Stimulated activated CD4-positive, alpha-beta T cell treated with anti-CD3 and anti-CD28 coated beads, Interleukin-12 subunit alpha, Interleukin-12 subunit beta, amount 100 ng/mL, for 24 hours (primary cell): ENCODE measurements at places on chromosomes 2 and 18.

DNA sequence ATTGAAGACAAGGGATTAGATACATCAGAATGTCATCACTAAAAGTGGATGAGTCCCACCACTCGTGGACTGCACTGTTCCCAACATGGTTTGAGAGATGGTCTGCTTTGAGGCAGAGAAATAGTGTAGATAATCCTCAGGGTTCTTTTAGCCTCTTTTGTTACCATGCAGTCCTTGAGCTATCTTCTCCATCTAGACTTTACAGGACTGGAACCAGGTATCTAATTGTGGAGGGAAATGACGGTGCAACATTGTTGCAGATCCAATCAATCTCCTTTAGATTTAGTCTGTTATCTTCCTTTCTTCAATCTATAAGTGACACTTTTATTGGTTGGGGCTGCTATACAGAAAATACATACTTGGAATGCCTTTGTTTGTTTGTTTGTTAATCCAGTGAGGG is 183.8 kb upstream of the CWC22 start:
- no peak for DNase-seq

- no peak for DNase-seq
Observed at GRCh38 chr2:127098711-127099110, 8.2 kb downstream of the BIN1 start.

DNA sequence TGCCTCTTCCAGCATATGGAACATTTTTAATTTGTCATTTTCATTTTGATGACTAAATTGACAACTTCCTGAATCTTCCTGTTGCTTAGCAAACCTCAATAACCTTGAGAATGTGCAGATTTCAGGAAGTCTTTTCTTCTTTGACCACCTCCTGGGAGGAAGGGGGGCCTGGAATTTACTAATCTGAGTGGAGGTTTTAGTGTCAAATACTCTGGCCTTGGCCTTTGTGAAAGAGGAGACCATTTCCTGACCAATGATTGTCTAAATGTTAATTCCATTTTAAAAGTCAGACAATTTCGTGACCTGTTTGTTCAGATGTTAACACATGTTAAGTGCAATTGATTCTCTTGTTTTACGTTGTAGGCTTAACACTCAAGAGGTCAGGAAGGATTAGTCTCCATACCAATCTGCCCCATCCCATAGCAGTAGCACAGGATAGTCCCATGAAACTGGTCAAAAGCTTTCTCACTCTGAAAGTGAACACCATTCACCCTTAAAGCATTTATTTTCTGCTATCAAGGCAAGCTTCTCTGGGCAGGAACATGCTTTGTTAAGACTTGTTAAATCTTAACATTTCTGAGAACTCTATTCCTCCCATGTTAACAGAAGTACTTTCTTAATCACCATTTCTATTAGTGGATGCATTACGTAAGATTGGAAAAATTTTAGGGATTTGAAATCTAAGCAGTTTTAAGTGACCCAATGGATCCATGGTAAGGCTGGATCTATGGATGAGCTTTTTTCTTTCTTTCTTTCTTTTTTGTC is 219.6 kb downstream of the RND3 start:
- DNase-seq = no peak

- DNase-seq = no peak
Observed at GRCh38 chr2:88452980-88453582, 588 bp upstream of the FOXI3 start.

DNA sequence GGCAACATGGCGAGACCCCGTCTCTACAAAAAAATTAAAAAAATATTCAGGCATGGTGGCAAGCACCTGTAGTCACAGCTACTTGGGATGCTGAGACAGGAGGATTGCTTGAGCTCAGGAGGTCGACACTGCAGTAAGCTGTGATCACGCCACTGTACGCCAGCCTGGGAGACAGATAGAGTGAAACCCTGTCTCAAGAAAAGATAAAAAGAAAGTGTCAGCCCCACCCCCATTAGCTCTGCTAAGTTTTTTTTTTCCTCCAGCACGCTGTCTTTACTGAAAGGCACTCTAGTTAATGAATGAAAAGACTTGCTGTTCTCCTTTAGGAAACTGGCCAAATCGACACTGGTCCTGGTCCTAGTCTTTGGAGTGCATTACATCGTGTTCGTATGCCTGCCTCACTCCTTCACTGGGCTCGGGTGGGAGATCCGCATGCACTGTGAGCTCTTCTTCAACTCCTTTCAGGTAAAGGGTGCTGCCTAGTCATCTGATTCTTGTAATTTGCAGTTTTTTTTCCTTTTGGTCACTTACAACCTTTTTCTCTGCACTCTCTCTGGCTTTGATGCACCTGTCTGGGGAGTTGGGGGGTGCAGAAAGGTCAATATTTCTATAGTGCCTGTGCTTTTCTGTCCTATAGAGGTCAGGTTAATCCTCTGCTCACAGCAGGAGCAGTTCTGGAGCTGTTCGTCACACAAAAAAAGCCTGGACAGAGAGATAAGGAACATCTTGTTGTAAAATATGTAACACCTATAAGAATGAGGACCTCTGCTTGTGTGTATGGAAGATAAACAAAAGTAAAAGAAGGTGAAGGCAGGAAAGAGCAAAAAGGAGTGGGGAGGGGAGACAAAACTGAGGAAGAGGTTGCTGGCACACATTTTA is 82.3 kb downstream of the PTH2R start:
- DNase-seq = no peak

GRCh38 chr2:3189076-3189591 is 188.5 kb downstream of the EIPR1 start:
- no peak for DNase-seq

DNA sequence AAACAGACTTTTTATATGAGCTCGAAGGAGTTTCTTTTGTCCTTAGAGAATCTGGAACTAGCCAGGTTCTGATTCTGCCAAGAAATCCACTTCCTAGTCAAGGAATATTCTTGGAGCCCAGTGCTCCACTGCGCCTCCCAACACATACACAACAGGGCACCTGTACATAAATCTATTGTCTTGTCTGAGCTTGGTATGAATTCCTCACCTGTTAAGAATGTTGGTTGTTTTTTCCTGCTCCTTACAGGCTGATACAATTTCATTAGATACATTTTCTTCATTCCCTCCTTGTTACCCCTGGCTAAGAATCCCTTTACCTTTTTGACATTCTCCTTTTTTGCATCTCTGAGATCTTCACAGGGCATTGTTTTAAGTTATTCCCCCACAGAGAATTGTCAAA is 56.0 kb upstream of the FZD7 start:
- DNase-seq = no peak

DNA sequence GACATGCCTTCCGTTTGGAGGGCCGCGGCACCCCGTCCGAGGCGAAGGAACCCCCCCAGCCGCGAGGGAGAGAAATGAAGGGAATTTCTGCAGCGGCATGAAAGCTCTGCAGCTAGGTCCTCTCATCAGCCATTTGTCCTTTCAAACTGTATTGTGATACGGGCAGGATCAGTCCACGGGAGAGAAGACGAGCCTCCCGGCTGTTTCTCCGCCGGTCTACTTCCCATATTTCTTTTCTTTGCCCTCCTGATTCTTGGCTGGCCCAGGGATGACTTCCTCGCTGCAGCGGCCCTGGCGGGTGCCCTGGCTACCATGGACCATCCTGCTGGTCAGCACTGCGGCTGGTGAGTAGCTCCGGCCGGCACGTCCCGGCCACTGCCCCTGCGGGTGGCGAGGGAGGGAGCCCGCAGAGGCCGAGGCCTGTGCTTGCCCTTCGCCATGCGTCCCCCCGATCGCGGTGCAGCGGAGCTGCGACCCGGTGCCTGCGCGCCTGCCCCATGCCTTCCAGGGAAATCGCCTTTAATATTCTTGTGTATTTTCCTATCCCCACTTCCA is 1.2 kb downstream of the BMPR2 start:
- peak; percentile 8 for DNase-seq

- no peak for DNase-seq
Observed at GRCh38 chr2:68776124-68776523, 41.5 kb downstream of the ARHGAP25 start.

DNA sequence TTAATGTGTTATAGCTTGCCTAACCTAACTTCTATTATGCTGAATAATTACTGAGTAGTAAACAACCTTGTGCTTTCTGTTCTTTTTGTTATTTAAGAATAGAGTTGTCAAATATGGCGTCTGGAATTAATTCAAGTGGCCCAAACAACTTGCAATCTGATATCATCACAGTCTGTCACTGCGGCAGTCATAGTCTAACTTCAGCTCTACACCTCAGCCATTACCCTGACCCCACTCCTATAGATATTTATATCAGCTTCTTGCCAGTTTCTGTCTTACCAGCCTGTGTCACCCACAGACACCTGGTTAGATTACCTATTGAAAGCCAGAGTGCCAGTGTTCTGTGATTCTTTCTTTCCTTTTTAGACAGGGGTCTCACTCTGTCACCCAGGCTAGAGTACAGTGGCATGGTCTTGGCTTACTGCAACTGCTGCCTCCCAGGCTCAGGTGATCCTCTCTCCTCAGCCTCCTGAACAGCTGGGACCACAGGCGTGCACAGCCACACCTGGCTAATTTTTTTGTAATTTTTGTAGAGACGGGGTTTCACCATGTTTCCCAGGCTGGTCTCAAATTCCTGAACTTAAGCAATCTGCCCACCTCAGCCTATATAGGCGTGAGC is 14.1 kb upstream of the KLHL41 start:
- DNase-seq = no peak

- DNase-seq = no peak
Observed at GRCh38 chr2:138244501-138244925, 257.1 kb upstream of the SPOPL start.

GRCh38 chr2:67835266-67835665 is 227.5 kb downstream of the C1D start:
- no peak for DNase-seq

- DNase-seq = no peak
Observed at GRCh38 chr2:140696449-140696848, 1434.4 kb downstream of the LRP1B start.

- DNase-seq = no peak
Observed at GRCh38 chr2:64786343-64787018, 132.8 kb upstream of the SERTAD2 start.

- DNase-seq = no peak
Observed at GRCh38 chr2:158603986-158604385, 147.2 kb downstream of the PKP4 start.

- no peak for DNase-seq
Observed at GRCh38 chr2:135850892-135851668, 14.1 kb upstream of the LCT start.
